ENCODE measurements at places on chromosomes 11 and 22.

DNA sequence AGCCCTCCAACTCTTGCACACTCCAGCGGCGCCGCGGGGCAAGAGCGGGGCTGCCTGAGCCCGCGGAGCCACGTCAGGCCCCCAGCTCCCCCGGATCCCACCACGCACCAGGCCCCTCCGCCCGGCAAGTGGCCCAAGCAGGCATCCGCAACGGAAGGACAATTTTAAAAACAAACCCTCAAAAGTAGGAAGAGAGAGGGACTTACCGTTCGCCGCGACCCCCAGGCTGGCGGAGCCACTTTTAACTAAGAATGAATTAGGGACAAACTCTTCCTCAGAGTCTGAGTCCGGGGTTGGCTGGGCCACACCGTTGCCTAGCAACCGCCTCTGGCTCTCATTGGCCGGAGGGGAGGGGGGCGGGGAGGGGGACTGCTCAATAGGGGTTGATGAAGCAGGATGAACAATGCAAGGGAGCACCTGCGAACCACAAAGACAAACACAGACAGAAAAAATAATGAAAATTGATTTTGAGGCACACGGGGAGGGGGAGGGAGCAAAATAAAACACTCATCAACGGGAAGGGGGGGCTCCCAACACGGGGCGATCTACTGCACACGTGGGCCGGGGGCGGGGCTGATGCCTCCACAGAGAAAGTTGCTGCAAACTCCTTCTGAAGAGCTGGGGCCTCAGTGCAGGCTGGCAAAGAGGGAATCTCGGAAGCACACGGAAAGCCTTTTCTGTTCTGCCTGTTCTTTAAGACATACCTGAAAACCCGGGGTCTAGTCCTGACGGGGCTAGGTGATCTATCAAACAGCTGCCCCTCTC lies 387.5 kb upstream of the NARS2 start:
- no peak for DNase-seq

DNA sequence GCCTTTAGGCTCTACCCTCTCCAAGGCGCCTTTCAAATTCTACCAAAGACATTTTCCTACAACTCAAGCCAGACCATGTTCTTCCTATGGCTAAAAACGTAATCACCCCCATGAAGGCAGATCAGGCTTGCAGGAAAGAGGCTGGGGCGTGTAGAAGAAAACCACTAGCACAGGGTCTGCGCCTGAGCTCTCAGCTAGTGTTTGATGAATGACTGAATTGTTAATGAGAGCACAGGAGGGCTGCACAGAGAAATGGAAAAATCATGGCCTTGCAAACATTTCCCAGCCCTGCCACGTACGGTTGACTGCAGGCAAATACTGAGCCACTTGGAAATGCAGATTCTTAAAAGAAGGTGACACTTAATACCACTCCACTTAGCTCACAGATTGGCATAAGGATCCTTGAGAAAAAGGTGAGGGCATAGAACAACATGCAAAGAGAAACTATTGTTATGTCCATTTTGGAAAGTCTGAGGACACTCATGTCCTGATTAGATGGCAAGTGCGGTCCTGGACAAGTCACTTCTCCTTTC lies 148.6 kb downstream of the NXPE2 start:
- no peak for DNase-seq

- DNase-seq: no peak
Measured at GRCh38 chr11:92216789-92217188, 7.8 kb upstream of the FAT3 start.

- no peak for DNase-seq
Measured at GRCh38 chr11:44229098-44229497, 80.8 kb downstream of the ALX4 start.
